ENCODE measurements at places on chromosomes 16 and 17. TPM values are rescaled to one million over a fixed set of nuclear protein-coding genes. Genes with fewer than 3 reads are reported as not detected.

DNA sequence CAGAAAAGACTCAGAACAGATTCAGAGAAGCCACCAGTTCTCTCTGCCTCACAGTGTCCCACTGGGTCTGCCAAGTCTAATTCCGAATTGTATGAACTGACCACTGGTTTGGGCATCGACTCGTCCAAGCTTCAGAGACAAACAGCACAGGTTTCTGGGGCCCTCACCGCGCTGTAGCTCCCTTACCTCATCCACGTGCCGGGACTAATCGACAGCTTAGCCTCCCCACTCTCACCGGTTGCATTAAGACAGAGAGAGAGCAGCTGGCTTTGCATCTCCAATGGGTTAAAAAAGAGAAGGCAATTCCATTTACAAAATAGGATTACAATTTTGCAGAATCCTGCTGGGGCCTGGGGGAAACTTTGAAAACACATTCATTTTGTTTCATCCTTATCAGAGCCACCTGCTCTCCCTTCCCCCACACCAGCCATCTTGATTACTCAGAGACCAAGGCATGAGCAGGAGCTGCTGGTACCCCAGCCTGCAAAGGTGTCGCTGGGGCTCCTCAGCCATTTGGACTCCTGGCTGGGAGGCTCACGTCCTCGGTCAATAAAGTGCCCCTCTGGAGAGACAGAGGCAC lies 95.3 kb upstream of the RPL38 start:
- no peak for DNase-seq

DNA sequence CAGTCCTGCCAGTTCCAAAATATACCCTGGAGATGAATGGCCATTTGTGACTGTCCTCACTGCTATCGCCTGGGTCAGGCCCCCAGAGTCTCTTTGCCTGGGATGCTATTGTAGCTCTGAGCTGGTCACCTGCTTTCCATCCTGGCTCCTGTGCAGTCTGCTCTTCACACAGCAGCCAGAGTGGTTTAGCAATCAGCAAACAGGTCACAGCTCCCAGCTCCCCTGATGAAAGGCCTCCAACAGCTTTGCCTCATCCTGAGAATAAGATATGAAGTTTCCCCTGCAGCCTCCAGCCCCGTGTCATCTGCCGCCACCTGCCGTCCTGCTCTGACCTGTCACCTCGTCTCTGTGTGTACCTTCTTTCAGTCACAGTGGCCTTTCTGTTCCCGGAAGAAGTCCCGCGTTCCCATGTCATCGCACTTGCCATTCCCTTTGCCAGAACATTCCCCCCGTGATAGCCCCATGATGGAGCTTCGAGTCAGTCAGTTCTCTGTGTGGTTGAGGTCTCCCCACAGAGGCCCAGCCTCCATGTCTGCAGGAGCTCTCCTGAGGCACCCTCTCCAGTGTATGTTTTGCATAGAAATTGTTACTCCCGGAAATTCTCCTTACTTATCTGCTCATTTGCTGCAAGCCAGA lies 281.5 kb downstream of the SNX29 start:
- DNase-seq, result peak; percentile 85

- DNase-seq, result no peak
These were observed 197.5 kb downstream of the FTO start for GRCh38 chr16:53901408-53901807.

GRCh38 chr16:5379954-5380353 lies 282.4 kb upstream of the EEF2KMT start:
- no peak for DNase-seq

GRCh38 chr16:88640039-88640495 lies 1.7 kb downstream of the IL17C start:
- no peak for DNase-seq

The G6PC1 gene
- 1.9 TPM for total RNA-seq

Measured in OCI-LY7 (cell line).